ENCODE measurements at places on chromosomes 6 and 20.

DNA sequence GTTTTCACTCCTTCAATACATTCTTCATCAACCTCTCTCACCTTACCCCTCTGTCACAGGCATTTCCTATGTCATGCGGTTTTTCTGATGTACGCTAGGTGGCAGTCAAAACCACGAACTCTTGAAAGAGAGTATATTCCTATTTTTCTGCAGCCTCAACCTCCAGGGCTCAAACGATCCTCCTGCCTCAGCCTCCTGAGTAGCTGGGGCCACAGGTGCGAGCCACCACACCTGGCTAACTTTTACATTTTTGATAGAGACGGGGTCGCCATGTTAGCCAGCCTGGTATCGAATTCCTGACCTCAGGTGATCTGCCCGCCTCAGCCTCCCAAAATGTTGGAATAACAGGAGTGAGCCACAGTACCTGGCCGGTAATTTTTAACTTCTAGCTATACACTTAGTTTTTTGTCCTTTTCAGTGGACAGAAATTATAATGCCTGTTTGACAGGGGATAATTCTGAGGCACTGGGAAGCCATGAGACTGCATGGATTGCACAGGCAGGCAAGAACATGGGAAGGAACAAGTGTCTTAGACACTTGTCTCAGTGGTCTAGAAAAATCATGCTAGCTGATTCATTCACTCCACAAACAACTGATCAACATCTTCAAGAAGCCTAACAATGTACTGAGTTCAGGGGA is 22.5 kb upstream of the HFE start:
- DNase-seq, result peak; percentile 71

DNA sequence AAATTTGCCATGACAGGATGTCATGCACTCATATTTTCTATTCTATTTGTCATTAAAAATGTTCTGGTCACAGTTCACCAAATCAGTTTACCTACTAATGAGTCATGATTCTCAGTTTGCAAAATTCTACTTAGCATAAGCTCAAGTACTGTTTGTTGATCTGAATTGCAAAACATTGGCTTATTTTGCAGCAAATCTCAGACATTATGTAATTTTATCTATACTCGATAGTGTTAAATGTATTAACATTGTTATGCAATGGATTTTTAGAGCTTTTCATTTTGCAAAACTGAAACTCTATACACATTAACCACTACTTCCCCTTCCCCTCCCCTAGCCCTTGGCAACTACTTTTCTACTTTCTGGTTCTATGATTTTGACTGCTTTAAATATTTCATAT is 213.8 kb upstream of the ZFP64 start:
- peak; percentile 46 for DNase-seq

DNA sequence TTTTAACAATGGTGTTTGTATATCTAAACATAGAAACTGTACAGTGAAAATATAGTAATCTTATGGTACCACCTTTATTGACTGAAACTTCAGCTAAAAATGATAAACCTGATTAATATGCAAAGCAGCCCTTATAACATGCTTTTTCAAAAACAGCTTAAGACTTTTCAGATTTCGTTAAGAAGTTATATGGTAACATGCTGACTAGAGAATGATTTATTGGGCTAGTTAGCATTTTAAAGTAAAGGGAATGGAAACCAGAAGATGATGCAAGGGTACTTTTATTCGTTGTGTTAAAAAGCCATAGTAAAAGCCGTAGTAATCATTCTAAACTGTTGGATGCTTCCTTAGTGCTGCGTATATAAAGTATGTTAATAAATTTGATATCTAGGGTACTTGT is 50.5 kb downstream of the CBFA2T2 start:
- no peak for DNase-seq

- no peak for DNase-seq
These were observed 204.3 kb upstream of the PRSS16 start for GRCh38 chr6:27043244-27043643.

- no peak for DNase-seq
These were observed 31.3 kb downstream of the ZMYND8 start for GRCh38 chr20:47325242-47325641.

DNA sequence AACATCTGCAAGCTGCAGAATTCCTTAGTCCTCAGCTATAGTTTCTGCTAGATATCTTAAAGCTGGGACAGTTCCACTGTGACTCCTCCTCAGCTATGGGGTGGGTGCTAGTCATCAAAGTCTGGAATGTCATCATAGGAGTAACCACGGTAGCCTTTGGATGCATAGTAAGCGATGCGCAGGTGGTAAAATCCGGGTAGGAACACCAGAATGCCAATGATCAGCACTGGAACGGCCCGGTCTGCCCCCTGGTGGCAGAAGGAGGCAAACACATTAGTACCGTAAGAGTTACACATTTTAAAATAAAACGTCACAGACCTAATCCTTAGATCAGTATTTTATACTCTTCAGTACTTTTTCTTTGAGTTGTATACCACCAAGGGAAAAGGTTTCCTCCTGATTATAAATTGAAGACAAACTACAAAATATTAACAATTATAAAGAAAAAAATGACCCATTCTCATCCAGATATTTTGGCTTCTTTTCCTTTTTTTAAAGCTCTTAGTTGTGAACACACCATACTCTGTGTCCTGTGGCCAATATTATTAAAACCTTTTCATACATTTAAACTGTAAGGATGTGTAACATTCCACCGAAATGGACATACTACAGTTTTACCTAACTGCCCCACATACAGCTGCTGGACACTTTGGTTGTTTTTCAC is 18.9 kb downstream of the PCNA start:
- peak; percentile 78 for DNase-seq

- no peak for DNase-seq
These were observed 624 bp upstream of the TJAP1 start for GRCh38 chr6:43476746-43477145.

DNA sequence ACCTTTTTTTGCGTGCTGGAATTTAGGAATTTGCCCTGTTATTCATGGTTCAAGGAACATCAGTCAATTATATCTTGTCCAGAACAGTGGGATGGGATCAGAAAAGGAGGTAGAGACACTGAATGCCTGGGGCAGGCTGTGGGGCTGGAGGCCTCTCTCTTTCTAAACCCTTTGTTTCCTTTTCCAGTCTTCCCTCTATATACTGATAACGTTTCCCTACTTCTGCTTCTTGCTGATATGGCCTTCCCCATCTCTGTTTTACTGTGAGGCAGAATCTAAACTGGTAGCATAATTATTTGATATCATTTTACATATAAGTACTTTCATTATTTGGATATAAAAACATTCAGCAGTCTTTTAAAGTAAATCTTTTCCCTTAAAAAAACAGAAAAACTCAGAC is 67.5 kb downstream of the DNAH8 start:
- no peak for DNase-seq

DNA sequence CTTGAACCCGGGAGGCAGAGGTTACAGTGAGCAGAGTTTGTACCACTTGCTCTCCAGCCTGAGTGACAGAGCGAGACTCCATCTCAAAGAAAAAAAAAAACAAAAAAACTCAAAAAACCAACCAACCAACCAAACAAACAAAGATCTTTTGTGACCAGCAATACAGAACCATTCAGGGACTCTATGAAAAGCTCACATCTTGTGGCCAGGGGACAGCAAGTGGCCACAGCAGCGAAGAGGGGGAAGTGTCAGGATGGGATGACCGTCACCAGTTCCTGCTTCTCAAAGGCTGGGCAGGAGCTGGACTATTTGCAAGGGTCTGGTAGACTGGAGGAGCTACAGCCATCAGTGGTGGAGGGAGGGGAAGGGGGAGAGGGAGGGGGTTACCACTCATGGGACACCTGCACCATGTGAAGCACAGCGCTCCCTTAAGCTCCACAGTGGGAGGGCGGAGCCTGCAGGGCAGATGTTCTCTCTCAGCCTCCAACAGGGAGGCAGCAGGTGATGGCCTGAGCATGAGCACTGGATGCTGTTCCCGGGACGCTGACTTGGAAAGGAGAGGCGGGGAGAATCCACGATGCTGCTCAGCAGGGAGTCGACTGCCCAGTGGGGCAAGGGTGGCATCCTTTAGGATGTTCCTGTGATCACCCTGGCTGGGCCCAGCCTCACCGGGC is 19.7 kb upstream of the ULBP3 start:
- no peak for DNase-seq

DNA sequence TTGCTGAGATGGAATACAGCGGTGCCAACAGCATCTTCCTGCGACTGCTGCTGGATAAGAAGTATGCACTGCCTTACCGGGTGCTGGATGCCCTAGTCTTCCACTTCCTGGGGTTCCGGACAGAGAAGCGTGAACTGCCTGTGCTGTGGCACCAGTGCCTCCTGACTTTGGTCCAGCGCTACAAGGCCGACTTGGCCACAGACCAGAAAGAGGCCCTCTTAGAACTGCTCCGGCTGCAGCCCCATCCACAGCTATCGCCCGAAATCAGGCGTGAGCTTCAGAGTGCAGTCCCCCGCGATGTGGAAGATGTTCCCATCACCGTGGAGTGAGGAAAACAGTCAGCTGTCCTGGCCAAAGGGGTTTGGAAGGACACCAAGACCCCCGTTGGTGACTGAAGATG is 9.2 kb downstream of the CCND3 start:
- DNase-seq, result no peak

GRCh38 chr20:23639490-23639958 is 1.8 kb upstream of the CST3 start:
- DNase-seq, result no peak

- no peak for DNase-seq
These were observed 183.9 kb downstream of the GRM1 start for GRCh38 chr6:146212781-146213180.

DNA sequence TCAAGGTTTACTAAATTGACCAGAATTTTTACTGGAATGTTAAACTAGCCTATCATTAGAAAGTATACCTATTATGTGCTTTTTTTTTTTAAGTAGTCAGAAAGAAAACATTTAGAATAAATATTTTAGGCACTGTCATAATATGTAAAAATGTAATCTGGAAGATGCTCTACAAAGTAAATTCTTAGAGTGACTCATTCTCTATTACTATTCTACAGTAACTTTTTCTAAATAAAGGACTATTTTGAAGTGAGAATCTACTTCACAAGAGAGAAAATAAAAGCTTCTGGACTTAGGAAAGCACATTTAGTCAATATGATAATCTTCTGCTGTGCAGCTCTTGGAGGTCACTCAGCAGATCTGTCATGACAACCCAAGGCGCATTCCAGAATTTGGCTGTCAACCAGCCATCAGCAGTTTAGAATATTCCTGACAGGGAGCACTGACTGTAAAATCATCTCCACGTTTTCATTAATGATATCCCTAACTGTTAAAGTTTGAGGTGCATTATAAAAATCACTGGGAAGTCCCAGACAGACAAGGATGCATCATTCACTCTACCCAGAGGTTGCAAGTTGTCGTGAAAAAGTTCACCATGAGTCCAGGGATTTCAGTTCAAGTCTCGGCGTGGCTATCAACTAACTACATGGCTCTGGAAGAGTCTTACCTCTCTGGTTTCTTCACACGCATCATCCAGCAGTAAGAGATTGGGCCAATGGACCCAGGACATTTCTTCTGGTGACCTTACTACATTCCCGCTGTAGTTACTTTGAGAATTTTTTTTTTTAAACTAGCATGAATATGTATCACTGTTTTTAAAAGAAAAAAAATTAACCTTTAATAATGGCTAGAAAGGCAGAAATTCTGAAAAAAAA is 374.9 kb downstream of the GJA1 start:
- DNase-seq, result no peak

GRCh38 chr6:134663800-134664535 is 285.9 kb downstream of the ALDH8A1 start:
- no peak for DNase-seq

GRCh38 chr6:45930420-45931040 is 85.1 kb downstream of the CLIC5 start:
- DNase-seq, result peak; percentile 61

DNA sequence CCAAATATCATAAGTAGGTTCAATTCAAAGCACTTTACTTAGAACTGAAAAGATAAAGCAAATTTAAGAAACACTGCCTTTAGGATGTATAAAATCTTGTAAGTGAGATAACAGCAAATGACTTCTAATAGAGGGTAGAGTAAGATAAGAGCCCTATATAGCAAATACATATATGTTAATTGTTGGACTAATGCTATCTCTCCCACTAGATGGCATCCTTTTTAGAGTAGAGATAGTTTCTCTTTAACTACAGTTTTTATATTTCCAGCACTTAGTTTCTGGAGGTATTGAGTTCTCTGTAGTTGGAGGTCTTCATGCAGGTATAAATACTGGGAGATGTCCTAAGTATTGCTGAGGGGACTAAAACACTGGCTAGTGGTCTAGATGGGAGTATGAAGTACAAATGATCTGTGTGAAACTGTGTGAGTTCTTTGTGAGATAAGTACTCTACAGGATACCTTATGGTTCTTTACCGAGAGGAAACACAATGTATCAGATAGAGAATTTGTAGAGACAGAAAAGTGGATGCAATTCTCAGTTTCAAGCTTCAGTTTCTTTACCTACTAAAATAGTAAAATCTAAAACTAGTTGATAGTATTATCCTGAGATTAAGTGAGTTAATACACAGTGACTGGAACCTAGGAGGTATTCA is 399.3 kb downstream of the KHDRBS2 start:
- DNase-seq, result no peak

GRCh38 chr6:150557043-150557599 is 42.6 kb upstream of the PLEKHG1 start:
- DNase-seq, result no peak

DNA sequence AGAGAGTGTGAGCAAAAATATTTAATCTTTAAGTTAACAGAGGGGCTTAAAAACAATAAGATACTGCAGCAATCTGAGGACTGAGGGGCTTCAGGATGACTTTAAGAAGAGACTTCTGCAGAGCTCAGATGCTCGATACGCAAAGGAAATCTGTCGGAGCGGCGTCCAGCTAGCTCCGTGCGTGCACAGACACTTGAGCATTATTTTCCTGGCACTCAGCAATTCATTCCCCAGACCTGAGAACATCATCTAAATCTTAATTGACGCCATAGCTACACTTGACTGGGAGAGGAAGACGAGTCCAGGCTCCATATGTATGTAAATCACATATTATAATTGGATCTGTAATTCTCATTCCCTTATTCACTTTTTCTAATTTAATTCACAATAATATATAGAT is 228.2 kb downstream of the SOD2 start:
- no peak for DNase-seq

- DNase-seq, result peak; percentile 68
These were observed 9.7 kb upstream of the CEP43 start for GRCh38 chr6:166989427-166990032.

GRCh38 chr6:156698239-156699016 is 78.8 kb upstream of the ARID1B start:
- no peak for DNase-seq

All from CD4-positive, alpha-beta T cell treated with Interleukin-12 subunit alpha and Interleukin-12 subunit beta, for 1 hour (primary cell).